ENCODE measurements at places on chromosomes 11 and 22.
A peak's percentile ranks its signal among the peaks of the same experiment; 100 is the strongest.

DNA sequence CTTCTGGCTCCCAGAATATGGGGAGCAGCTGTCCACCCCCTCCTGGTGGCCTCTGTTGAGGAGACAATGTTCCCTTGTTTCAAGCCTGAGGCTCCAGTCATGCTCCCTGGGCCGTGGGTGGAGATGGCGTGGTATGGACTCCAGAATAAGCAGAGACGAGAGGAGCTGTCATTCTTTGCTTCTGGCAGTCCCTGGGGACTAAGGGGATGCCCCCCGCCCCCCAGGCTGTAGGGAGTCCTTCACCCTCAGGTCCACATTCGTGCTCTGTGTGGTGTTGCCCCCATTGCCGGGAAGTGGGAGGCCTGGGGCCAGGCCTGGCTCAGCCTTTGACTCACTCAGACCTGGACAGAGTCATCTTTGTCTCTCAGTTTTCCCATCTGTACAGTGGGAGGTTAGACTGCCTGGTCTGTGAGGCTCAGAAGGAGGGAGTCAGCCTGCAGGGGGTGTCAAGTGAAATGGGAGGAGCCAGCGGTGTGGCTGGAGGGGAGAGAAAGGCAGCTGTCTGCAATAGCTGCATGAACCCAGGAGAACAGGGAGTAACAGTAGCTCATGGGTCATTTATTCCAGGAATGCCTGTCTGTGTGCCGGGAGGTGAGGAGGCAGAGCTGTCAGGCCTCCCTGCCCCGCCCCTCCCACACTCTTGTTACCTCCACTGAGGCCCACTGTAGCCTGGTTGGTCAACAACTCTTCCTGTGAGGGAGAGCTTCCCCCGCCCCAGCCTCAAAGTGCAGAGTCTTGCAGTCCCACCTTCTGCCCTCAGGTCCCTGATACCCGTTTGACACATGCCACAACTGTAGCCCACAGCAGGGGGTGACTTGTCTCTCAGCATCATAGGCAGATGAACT, 6.3 kb downstream of the ARHGEF17 start:
- peak; percentile 81 for DNase-seq

DNA sequence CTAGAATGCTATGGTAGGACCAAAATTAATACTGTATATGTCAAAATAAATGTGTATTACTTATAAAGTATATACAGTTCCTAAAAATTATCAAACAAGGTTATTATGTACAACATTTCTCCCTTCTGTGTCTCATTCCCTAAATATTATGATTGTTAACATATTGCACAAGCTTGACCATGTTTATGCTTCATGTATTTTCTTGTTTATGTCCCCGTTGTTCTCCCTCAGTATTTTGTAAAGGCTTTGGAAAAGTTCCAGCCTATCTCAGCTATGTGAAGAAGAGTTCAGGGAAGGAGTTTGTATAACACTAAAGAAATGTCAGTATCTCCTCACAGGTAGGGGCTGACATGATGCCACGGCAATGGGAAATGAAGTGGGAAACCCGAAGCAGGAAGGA, 19.6 kb downstream of the ADM start:
- no peak for DNase-seq

- DNase-seq, result no peak
Observed at GRCh38 chr22:49937758-49938564, 19.5 kb downstream of the CRELD2 start.

GRCh38 chr11:35787013-35787504, 124.5 kb downstream of the TRIM44 start:
- DNase-seq, result peak; percentile 75

DNA sequence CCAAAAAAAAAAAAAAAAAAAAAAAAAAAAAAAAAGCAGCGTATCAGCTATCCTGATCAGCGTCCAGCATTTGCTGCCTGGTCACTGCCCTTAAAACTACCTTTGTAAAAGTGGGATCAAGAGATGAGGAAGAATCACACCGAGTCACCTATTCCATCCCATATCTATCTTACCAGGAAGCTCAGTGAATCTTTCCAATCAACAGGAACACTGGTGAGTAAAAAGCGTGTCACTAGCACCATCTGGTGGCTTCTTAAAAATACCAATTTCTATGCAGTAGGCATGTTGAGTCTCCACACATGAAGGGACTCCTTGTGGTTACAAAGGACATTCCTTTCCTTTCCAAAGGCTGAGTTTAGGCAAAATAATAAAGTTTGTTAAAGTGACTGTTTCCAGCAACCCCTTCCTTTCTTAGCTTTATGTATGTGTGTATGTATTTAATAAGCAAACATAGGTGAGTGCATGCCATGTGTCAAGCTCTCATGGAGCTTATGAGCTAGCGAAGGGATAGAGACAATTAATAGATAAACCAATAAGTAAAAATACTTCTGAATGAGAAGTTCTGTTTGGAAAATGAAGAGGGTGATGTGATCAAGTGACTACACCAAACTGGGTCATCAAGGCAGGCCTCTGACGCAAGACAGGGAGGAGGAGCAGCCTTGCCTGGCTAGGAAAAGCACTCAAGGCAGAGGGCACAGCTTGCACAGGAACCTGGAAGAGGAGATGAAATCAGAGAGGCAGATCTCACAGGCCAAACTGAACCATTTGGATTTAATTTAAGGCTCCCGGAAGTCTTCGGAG, 13.9 kb upstream of the TP53AIP1 start:
- peak; percentile 77 for DNase-seq

DNA sequence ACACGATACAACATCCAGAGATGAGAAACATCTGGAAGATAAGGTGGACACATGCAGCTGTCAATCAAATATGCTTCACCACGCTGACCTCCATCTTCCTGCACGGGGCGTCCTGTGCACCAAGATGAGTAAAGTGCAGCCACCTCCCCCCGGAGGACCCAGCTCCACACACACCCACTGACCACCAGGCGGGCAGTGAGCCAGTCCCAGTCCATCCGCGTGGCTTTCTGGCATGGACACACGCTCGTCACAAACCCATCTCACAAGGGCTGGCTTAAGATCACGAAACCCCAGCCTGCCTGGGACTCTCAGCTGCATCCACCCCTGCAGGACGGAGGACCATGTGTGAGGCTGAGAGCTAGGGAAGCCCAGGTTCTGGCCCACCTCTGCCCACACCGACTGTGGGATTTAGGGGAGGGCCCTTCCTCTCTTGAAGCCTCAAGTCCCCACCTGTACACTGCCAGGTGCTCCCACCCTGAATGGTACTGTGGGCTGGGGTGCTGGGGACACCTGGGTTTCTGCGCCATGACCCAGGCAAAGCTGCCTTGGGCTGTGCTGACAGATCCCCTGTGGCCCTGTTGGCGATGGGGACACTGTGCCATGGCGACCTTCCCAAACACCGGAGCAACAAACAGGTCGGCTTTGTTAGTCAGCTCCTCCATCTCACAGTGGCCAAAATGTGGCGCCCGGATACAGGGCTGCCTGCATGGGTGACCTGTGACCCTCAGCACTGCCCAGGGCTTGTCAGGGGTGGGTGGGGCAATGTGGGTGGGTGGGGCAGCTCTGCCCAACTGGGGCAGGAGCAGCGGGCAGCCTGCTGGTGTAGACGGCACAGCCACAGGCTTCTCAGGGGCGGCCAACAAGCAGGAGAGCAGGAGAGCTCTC, 629.0 kb downstream of the TBC1D22A start:
- DNase-seq, result no peak

GRCh38 chr11:124608147-124608546, 3.1 kb upstream of the PANX3 start:
- DNase-seq, result no peak

DNA sequence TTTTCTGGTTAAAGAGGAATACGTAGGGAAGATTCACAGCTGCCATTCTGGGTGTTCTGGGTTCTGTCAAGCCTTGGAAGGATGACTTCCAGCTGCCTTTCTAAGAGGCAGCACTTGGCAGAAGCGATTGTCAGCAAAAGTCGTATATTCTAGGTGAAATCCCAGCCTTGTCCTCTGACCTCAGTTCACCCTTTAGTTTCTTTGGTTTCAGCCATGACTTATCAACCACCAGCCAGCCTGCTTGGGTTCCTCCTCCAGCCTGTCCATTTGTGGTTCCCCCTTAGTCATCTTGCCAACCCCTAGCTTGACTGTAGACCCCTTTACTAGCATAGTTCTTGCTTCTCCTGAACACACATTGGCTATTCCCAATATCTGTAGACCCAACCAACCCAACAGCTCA, 102.3 kb upstream of the CD44 start:
- DNase-seq, result no peak

DNA sequence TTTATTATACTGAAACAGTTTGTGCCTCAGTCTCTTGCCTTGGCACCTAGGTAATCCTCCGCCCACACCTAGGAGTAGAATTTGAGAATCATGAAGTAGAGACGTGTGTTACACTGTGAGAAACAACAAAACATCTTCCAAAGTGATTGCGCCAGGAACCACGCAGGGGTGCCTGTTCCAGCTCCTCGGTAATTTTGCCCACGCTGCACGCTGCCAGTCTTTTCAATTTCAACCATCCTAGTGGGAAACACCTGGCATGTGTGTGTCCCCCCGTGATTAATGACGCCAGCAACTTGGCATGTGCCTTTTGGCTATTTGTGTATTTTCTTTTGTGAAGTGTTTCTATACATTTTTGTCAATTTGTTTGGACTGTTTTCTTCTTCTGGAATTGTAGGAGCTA, 919.1 kb downstream of the BRD1 start:
- no peak for DNase-seq

DNA sequence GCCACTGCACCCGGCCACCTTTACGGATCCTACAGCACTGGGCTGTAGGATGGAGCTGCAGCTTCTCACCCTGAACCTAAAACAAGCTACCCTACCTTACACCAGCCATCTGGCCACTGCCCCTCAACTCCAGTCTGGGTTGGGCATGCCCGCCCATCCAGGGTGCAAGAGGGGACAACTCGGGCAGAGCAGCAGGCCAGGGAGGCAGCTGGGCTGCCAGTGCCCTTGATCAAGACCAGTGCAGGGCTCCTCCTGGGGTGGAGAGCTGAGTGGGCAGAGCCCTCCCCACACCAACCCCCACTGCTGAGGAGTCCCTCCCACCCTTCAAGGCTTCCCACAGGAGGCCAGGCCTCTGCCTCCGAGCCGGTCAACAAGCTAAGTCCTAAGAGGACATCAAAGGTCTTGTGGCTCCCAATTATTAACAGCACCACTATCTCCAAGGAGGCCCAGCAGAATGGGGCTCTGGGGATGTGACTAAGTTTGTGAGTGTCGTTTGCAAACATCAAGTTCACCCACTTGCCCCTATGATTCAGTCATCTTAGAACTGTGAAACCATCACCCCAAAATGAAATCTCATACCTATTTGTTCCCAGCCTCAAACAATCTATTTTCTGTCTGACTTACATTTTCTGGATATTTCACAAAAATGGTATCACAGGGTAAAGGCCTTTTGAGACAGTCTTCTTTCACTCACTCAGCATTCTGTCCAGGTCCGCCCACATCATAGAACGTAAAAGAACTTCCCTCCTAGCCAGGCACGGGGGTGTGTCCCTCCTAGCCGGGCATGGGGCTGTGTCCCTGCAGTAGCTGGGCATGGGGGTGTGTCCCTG, 11.0 kb downstream of the GATD1 start:
- DNase-seq, result no peak

Data from fibroblast of skin of back (primary cell).